CD4-positive, CD25-positive, alpha-beta regulatory T cell (primary cell): ENCODE measurements at places on chromosomes 5 and 9.

GRCh38 chr5:111574311-111574710, 62.0 kb upstream of the STARD4 start:
- no peak overlapping the region for H3K4me3 ChIP-seq
- no peak overlapping the region for H3K27ac ChIP-seq
- no peaks in the 10 kb centered on the region for H3K36me3 ChIP-seq
- no peak for DNase-seq

DNA sequence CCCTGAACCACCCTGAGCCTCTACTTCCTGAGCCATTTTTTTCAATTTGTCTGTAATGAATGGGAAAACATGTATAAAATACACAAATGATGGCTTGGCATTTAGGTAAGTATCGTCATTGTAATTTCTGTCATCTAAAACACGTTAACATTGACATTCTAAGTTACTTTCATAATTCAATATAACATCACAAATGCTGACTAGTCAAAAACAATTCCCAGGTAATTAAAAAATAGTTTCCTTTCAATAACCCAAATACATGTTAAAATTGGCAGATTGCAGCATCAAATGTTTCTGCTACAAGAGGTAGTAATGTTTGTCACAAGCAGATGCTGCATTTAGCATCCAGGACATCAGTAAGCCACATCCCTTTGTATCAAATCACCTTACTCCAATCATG, 776.4 kb downstream of the KCTD16 start:
- H3K4me1 ChIP-seq: no peaks in the 10 kb centered on the region
- H3K27ac ChIP-seq: no peak overlapping the region
- DNase-seq: no peak

GRCh38 chr9:85151162-85151561, 481.6 kb downstream of the NTRK2 start:
- no peak overlapping the region for H3K4me3 ChIP-seq
- no peak overlapping the region for H3K27ac ChIP-seq
- H3K27me3 ChIP-seq: no peaks in the 10 kb centered on the region
- H3K4me1 ChIP-seq: no peaks in the 10 kb centered on the region
- no peaks in the 10 kb centered on the region for H3K36me3 ChIP-seq

DNA sequence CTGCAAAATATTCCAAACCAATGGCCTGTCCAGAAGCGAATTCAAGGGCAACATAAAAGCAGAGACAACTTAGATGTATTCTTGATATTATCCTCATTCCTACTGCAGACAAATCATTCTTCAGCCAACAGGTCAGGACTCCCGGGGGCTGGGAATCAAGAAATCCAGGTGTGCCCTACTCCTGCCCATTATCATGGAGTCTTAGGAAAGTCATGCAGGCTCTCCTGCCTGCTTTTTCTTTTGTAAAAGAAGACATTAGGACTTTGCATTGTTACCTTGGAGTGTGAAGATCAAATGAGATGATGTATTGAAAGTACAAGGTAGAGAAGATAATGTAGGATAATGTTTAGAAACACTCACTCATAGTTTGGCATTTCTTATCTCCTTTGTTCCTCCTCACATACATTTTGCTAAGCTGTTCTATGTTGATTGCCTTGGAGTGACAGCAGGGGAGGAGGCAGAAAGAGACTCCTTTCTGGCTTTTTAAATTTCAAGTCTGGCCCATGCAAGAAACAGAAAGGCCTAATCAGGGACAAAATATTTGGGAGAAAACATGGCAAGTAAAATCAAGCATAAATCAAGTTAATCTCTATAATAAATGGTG, 113.8 kb downstream of the SV2C start:
- H3K4me1 ChIP-seq: peaks cover 5% of the 10 kb centered on the region
- no peak overlapping the region for H3K4me3 ChIP-seq
- DNase-seq: no peak
- H3K36me3 ChIP-seq: no peaks in the 10 kb centered on the region
- no peaks in the 10 kb centered on the region for H3K27me3 ChIP-seq

DNA sequence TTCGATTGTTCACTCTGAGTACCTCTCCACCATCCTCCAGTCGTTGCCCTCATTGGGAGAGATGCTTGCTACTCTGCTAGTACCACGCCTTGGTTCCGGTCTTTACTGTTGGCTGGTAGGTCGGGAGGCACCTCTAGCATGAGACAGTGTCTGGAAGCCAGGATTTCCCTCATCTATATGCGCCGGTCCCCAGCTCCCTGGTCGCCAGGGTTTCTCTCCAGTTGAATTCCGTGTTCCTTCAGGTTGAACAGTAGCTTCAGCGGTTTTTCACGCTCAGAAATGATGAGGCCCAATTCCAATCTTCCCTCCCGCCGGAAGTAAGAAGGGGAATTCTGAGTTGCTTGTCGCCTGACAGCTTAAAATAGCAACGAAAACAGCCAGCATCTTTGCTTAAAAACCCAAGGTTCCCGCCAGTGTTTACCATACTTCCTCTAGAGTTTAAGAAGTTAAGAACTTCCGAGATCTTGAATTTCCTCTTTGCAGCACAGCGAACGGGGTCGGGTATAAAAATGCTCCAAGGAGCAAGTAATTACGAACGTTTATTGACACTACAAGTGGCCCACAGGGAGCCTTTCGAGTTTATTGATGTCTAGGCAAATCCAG, 1.3 kb upstream of the ST8SIA4 start:
- no peaks in the 10 kb centered on the region for H3K27me3 ChIP-seq
- peak; percentile 55 for DNase-seq
- peak overlapping the region; percentile 92 for H3K27ac ChIP-seq
- no peaks in the 10 kb centered on the region for H3K36me3 ChIP-seq

GRCh38 chr9:91803151-91803940, 146.7 kb downstream of the ROR2 start:
- no peaks in the 10 kb centered on the region for H3K27me3 ChIP-seq
- no peaks in the 10 kb centered on the region for H3K36me3 ChIP-seq
- H3K4me3 ChIP-seq: no peak overlapping the region
- no peak overlapping the region for H3K27ac ChIP-seq

- no peaks in the 10 kb centered on the region for H3K27me3 ChIP-seq
- peak overlapping the region; percentile 11 for H3K27ac ChIP-seq
- H3K4me3 ChIP-seq: peak overlapping the region; percentile 83
- peak; percentile 46 for DNase-seq
Measured at GRCh38 chr5:141513627-141514329, 24.9 kb downstream of the PCDHGC5 start.

DNA sequence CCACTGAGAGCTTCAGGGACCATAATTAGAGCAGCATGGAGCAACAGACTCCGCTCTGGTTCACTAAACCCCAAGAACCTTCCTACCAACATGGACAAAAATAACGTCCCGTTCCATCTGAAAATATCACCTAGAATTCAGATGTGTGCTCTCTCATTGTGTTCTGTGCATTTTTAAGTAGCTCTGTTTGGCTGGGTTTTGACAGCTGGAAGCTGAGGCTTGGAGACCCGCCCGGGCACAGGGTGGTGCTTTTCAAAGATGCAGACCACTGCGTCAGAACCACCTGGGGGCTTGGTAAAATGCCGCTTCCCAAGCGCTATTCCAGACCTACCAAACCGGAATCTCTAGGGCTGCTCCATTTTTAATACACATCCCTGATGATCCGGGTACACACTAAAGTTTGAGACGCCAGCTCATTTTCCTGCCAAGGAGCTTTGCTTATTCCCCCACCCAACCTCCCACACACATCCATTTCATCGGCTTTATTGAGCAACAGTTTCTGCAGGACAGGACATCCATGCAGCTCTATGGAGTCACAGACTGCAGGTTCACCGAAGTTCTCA, 104.8 kb downstream of the GABBR2 start:
- DNase-seq: no peak
- H3K27me3 ChIP-seq: no peaks in the 10 kb centered on the region
- H3K4me3 ChIP-seq: no peak overlapping the region
- no peak overlapping the region for H3K27ac ChIP-seq
- no peaks in the 10 kb centered on the region for H3K36me3 ChIP-seq
- H3K4me1 ChIP-seq: no peaks in the 10 kb centered on the region
